ENCODE measurements at places on chromosomes 2 and 18.

DNA sequence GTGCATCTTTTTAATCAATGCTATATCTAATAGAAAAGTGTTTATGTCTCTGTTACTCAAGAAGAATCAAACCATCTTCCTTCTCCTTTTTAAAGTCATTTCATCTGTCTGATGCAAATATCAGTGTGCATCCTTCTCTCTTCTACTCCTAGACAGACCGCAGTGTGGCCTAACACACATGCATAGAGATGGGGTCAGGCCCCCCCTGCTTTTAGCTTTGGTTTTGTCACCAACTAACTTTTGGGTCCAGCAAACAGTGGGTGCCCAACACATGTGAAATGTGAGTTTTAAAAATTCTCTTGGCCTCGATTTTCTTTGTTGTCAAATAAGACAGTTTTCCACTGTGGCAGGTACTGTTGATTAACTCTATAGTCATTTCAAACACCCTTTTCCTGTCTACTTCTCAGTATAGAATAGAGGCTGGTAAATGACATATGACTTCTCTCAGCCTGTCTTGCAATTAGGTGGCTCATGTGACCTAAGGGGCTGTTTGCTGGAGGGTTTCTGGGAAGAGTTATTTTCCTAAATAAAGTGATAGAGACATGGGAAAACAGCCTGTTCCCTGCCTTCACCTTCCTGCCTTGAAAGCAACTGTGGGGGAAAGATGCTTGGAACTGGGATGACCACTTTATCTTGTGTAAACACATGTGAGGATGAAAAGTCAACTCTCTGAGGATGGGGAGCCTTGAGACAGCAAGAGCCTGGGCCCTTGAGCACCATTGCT is 65.7 kb upstream of the DARS1 start:
- DNase-seq: no peak

GRCh38 chr2:102321941-102322719 is 10.8 kb downstream of the IL1RL1 start:
- no peak for DNase-seq

DNA sequence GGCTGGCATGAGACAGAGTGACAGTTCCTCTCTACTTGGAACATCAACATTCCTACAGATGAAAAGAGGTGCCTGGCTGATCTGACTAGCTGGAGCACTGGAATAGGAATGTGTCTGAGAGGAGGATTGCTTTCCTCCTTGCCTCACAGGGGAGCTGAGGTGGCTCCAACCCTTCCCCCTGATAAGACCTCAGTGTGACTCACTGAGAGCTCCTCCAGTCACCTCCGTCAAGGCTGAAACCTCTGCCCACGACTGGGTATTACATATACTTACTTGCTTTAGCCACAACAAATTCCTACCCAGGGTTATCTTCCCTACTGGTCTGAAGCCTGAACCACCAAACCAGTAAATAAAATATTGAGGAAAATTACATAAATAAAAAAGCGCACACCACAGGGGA is 342.7 kb upstream of the REG3G start:
- no peak for DNase-seq

DNA sequence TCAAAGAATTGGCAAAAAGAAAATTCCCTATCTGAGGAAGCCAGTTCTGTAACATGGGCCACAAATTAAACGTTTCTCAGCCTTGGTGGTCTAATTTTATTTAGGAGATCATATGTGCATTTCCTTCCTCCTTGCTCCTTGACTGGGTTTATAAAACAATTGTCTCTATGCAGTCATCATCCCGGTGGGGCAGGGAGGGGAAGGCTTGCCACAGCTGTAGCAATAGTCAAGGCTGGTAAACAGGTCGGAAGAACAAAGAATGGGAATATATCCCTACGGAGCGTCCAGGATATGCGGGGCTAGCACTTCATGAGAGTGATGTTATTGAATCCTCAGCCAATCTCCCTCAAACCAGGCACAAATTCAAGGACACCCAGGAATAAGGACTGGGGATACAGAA is 143.8 kb downstream of the RNF152 start:
- no peak for DNase-seq

- no peak for DNase-seq
Measured at GRCh38 chr2:173860082-173860481, 105.1 kb downstream of the SP3 start.

- DNase-seq: no peak
Measured at GRCh38 chr2:70145851-70146739, 44.7 kb downstream of the C2orf42 start.
